ENCODE measurements at places on chromosomes 1 and 21. TPM values are rescaled to one million over a fixed set of nuclear protein-coding genes. Genes with fewer than 3 reads are reported as not detected.

Gene TEX38
- total RNA-seq, result not detected

Gene GUCA2A
- total RNA-seq, result not detected

Gene ANKRD34A
- total RNA-seq, result 0.13 TPM

Gene CFHR3
- total RNA-seq, result not detected

Gene FALEC
- not detected for total RNA-seq

Gene NTRK1
- not detected for total RNA-seq

Gene WDR77
- 49.3 TPM for total RNA-seq

Gene MXRA8
- 0.38 TPM for total RNA-seq
